Tibial nerve (tissue), 4 donors: ENCODE measurements at places on chromosomes 2 and 18.

DNA sequence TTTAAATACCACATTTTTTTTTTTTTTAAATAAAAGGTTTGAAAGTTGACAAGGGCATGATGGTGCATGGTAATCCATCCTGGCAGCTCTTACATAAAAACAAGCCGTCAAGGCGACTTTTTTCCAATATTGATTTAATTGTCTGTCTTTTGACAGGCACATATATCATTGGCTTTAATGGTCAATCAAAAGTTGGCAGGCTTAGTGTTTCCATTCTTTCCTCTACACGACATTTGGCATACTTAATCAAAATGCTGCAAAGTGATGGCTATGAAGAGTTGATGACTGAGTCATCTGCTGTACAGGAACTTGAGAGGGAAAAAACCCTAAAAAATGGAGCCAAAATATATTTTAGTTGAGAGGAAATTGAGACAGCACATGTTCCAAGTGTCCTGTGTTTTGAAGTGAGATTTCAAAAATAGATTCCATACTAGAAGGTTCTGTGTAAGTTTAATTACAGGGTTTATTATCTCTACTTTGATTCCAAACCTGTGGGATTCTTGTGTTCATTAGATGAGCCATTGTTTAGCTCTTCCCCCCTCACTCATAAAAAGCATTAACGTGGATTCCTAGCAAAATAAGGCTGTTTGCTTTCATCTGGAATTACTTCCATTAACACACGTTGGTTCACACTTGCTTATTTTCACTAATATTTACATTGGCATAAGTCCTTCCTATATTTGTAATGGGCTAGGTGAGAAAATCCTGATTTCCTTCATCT is 3.2 kb downstream of the TSHZ1 start:
- DNase-seq = no peak

DNA sequence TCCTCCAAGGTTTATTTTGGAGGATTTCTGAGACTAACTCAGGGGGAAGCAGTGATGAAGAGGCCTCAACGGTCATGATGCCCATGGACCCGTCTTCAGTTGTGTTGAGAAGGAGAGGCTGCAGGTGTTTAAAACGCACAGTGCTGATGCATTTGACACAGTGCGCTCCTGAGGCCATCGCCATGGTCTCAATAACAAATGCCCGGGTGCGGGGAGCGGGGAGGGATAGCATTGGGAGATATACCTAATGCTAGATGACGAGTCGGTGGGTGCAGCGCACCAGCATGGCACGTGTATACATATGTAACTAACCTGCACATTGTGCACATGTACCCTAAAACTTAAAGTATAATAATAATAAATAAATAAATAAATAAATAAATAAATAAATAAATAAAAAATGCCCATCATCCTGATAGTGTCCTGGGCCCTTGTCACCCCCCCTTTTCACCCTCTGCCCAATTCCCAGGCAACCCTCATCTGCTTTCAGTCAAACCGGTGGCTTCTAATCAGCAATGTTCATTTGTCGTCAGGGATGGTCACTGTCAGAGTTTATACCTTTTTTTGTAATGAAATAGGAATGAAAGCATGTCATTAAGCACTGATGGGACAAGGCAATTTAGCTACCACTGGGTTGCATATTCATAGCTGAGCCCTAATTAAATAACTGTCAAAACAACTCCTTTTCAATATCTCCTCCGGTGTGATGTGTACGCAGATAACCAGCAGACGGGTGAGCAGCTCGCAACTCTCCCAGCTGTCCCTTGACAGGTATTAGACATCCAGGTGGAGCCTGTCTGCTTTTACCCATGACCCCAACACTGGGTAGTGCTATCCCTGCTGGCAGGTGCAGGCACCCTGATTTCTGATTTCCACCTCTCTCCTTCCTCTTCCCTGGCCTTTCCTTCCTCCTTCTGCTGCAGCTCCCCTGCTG is 95.9 kb downstream of the KCNF1 start:
- no peak for DNase-seq

GRCh38 chr2:23200787-23201114 is 184.2 kb upstream of the KLHL29 start:
- DNase-seq = no peak

- no peak for DNase-seq
These were observed 51.4 kb upstream of the SPAG16 start for GRCh38 chr2:213232649-213233437.

- no peak for DNase-seq
These were observed 30.5 kb downstream of the LINC00305 start for GRCh38 chr18:64118406-64118805.
